ENCODE measurements at places on chromosomes 13 and 19.

GRCh38 chr19:40055832-40056504 is at the start of gene ZNF780B:
ZNF780B (minus strand) TSS chr19:40056231; CDS start chr19:40050332, 5,899 bp downstream.
- peak; percentile 82 for DNase-seq

DNA sequence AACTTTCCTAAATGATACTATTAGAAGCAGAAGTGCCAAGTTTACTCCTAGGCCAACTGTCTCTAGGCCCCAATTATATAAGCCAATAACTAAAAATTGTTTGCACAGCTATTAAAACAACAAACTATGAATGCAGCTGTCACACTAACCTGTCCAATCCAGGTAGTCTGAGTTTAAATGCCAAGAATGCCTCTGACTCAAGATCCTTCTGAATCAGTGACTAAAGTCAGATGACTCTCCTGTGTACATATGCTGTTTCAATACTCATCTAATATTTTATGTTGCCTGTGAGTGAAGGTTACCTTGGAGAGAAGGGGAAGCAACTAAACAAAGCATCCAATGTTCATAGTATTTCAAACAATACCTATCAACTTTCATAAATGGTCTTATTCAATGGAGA is 257.0 kb downstream of the ENOX1 start:
- DNase-seq, result no peak

- DNase-seq, result no peak
Observed at GRCh38 chr19:45484273-45484945, 12.4 kb downstream of the RTN2 start.

DNA sequence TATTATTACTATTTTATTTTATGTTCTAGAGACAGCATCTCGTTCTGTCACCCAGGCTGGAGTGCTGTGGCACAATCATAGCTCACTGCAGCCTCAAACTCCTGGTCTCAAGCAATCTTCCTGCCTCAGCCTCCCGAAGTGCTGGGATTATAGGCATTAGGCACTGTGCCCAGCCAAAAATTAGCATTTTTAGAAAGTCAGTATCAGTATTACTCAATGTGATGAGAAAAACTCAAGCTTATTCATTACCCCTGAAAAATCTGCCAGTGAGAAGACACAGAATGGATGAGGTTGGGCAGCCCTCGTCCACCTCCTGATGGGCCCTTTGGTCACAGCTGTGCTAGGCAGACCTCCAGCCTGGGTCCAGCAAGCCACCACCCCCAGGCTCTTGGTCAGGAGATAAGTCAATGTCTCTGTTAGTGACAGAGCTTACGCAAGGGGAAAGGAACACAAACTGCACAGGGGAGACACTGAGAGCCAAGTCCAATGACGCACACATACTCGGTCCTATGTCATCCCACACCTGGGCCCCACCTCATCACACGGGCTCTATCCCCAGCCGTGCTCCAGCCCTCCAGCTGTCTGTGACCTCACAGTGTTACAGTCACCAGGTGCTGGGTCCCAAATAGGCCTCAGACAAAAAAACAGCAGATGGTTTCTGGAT is 19.8 kb downstream of the PEPD start:
- no peak for DNase-seq

DNA sequence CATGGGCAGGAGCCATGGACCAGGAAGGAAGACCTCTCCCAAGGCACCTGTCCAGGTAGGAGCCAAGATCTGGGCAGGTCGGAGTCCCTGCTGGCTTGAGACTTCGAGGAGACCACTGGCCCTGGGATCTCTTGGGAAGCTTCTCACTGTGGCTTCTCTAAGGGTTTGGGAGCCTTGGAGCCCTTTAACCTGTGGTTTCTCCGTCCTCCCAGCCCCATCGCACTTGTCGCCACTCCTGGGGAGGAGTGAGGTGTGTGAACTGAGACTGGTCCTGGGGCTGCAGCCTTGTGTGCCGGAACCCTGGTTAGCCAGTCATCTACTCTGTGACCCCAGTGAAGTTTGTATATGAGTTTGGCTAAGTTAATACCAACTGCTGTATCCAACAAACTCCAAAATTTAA is 8.2 kb downstream of the ZNF805 start:
- no peak for DNase-seq

Measured in adipocyte (in vitro differentiated cells).